ENCODE measurements at places on chromosomes 2 and 18. TPM values are rescaled to one million over a fixed set of nuclear protein-coding genes. Genes with fewer than 3 reads are reported as not detected.

Gene IGFBP5
- total RNA-seq: 0.08 TPM

Gene SPC25
- total RNA-seq: 2.0 TPM

Gene IL36G
- 5.0 TPM for total RNA-seq

Gene TNS1
- 0.39 TPM for total RNA-seq

Gene TCF7L1
- 2.0 TPM for total RNA-seq

Gene SH3BP4
- total RNA-seq: 40.7 TPM

Gene LRRC30
- total RNA-seq: not detected

Gene LOXL3
- total RNA-seq: 1.6 TPM

Gene KCNJ3
- total RNA-seq: not detected

Gene CXCR1
- 0.11 TPM for total RNA-seq

Gene LCT
- 0.04 TPM for total RNA-seq

Gene SLC9A4
- not detected for total RNA-seq

Gene AGFG1
- 89.8 TPM for total RNA-seq

Gene NPHP1
- 3.7 TPM for total RNA-seq

Gene NCKAP5
- total RNA-seq: 1.3 TPM

Gene GKN2
- not detected for total RNA-seq

Gene METTL8
- 58.6 TPM for total RNA-seq

Gene SCN7A
- total RNA-seq: not detected

Gene XIRP2
- not detected for total RNA-seq

Gene CYP26B1
- total RNA-seq: 3.6 TPM

Gene PLGLB1
- total RNA-seq: 0.55 TPM

Gene TPO
- total RNA-seq: 0.23 TPM

Gene MC5R
- not detected for total RNA-seq

Gene LRP1B
- under 0.01 TPM for total RNA-seq

Gene SLC30A3
- total RNA-seq: not detected

Gene AQP12A
- not detected for total RNA-seq

Gene ARHGAP15
- total RNA-seq: not detected

Gene ACKR3
- 1.4 TPM for total RNA-seq

Gene UGT1A10
- not detected for total RNA-seq

Gene CNGA3
- not detected for total RNA-seq

Data from hair follicular keratinocyte (primary cell).